ENCODE measurements at places on chromosomes 4 and X.

DNA sequence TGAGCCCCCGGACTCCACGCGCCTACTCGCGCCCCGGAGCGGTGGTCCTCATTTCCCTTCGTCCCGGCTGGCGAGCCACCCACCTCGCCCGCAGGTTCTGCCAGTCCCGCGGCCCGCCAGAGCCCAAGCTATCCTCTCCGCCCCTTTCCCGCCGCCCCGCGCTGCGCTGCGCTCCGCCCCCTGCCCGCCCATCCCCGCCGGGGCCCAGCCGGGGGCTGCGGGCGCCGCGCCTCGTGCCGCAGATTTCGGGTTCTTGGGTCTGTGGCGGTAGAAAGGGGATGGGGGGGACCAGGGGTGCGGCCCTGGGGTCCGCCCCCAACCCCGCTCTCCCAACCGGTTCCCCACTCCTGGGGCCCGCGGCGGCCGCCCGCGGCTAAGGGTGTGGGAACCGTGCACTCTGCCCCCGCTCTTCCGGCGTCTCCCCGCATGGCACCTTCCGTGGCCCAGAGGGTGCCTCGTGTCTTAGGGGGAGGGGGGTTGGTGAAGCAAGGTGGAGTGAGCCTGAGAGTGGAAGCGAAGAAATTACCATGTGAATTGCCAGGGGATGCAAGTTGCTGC lies 650.8 kb upstream of the DIPK2B start:
- peak overlapping the region; percentile 71 for H3K4me3 ChIP-seq
- no peaks in the 10 kb centered on the region for H3K4me1 ChIP-seq
- H3K27ac ChIP-seq = peak overlapping the region; percentile 45
- H3K36me3 ChIP-seq = no peaks in the 10 kb centered on the region

DNA sequence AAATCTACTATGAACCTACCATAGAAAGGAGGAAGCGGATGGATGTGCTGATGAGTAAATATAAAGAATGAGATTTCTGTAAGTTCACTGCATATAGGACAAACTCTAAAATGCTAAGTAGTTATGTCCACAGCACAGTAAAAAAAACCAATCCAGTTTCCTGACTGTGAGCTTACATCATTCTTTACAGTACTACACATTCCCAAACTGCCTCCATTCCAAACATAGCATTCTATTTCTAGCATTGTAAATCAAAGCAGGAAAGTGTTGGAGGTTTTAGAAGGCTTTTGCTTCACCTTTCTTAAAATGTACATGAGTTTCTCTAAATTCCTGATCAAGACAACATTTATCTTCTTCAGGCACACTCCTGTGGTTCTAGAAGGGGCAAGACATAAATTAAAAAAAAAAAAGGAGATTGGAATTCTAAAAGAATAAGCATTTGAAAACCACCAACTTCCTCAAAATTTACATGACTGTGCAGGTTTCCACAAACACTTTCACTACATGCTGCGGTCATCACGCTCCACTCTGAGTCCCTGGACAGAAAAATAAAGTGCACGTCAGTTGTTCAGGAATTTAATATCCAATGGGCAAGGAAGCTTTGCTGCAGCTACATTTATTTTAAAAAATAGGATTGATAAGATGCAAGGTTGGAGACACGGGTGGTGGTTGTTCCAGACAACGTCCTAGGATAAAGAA lies 297.6 kb upstream of the STS start:
- H3K27ac ChIP-seq = no peak overlapping the region
- H3K4me1 ChIP-seq = no peaks in the 10 kb centered on the region
- no peak for DNase-seq
- no peak overlapping the region for H3K4me3 ChIP-seq

GRCh38 chr4:39730072-39730471 lies 32.1 kb downstream of the UBE2K start:
- DNase-seq = no peak
- H3K27ac ChIP-seq = no peak overlapping the region
- no peaks in the 10 kb centered on the region for H3K4me1 ChIP-seq
- H3K27me3 ChIP-seq = no peaks in the 10 kb centered on the region
- H3K4me3 ChIP-seq = no peak overlapping the region

- H3K27me3 ChIP-seq = no peaks in the 10 kb centered on the region
- no peak overlapping the region for H3K27ac ChIP-seq
- H3K36me3 ChIP-seq = no peaks in the 10 kb centered on the region
- no peaks in the 10 kb centered on the region for H3K4me1 ChIP-seq
Observed at GRCh38 chr4:10175626-10176025, 59.0 kb upstream of the WDR1 start.

GRCh38 chr4:18069810-18070209 lies 48.3 kb upstream of the LCORL start:
- no peaks in the 10 kb centered on the region for H3K4me1 ChIP-seq
- DNase-seq = no peak
- H3K36me3 ChIP-seq = no peaks in the 10 kb centered on the region
- no peak overlapping the region for H3K27ac ChIP-seq

All from breast epithelium (tissue), 4 donors.